HT1080 (cell line): ENCODE measurements at places on chromosomes 16 and 17. TPM values are rescaled to one million over a fixed set of nuclear protein-coding genes. Genes with fewer than 3 reads are reported as not detected.
A peak's percentile ranks its signal among the peaks of the same experiment; 100 is the strongest.

- DNase-seq: peak; percentile 29
Measured at GRCh38 chr17:14004927-14005620, 64.2 kb upstream of the COX10 start.

DNA sequence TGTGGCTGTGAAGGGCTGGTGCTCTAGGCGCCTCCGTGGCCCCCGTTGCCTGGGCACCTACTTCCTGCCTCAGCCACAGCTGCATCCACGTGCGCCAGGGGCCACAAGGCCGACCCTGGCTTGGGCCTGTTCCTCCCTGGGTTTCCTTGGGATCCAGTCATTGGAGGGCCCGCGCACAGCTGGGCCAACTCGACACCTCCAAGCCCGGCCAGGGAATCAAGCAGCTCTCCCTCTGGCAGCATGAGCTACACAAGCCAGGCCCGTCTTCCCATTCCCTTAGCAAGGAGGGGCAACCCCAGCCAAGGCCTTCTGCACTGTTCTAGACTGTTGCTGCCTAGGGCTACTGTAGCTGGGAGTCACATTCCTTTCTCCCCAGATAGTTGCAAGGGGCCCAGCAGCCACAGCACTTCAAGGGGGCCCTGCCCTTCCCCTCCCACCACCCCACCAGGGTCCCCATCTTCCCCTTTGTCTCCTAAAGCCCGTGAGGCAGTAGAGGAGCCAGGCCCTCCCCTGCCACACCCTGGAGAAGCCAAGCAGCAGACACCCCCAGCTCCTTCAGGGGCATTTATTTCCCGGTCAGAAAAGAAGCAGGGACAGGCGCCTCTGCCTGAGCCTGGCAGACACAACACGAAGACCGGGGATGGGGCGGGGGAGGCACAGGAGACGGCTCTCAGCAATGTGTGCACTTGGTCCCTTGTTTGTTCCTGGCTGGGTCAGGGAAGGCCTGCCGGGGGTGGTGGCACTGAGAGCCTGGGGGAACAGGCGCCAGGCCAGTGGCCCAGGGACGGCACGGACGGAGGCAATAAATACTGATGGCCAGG lies 3.8 kb downstream of the ARHGDIA start:
- DNase-seq: peak; percentile 59

GRCh38 chr17:67289181-67289876 lies 44.3 kb upstream of the HELZ start:
- no peak for DNase-seq

DNA sequence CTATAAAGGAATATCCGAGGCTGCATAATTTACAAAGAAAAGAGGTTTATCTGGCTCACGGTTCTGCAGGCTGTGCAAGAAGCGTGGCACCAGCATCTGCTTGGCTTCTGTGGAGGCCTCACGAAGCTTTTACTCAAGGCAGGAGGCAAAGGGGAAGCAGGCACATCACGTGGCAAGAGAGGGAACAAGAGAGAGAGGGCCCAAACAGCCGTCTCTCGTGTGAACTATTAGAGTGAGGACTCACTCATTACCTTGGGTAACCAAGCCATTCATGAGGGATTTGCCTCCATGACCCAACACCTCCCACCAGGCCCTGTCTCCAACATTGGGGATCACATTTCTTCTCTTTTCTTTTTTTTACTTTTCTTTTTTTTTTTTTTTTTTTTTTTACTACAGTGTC lies 7.5 kb upstream of the ALKBH5 start:
- no peak for DNase-seq

- no peak for DNase-seq
Measured at GRCh38 chr17:34598161-34598776, 18.9 kb downstream of the TMEM132E start.

DNA sequence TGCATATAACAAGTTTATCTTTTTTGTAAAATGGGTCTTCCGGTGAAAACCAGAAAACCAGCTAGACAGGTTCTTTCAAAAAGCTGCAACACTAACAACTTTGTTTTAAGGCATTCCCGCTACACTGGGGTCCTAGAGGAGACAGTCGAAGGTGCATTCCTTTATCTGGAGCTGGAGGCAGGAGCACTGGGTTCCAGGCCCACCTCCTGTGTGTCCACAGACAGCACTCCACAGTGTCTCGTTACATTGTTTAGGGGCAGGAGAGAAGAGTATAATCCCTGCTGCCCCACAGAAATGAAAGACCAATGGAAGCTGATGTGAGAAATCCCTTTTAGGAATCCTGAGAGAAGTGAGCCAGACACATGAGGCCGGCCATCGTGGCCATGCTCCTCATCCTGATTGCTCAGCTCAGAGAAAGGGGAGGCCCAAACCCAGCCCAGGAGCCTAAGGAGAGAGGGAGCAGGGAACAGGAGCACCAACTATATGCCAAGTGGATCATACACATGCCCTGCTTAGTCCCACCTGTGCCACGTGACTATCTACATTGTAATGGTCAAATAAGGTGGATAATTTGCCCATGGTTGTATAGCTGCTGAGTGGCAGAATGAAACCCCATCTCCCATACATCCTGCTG lies 59.5 kb downstream of the CCDC182 start:
- no peak for DNase-seq

DNA sequence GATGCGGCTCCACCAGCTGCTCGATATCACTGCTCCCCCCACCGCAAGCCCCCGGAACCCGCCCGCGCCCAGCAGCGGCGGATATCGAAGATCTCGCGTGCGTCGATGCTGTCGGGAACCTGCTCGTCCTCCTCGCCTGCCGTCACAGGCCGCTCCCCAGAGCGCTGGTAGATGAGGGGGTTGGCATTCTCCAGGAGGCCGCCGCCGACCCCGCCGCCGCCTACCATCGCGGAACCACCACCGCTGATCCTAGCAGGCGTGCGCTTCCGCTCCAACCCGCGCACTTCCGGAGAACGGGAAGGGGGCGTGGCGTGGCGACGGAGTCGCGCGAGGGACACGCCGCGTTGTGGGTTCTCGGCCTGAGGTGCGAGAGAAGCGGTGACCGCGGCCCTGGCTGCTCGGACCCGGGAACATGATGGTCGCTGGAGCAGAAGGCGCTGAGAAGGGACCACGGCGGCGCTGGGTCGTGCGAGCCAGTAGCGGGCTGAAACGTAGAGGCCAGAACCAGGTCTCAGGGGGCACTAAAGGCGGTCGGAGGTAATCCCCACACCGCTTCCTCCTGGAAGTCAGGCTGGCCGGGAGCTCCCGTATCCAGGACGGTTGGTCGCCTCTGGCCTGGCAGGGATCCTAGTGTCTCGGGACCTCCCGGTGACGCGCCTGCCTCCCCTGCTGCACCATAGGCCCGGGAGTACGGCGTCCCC lies at the start of gene CIAO2B:
Gene CIAO2B, minus strand, starts transcription at position 265 of the 701 bp plus-strand sequence. Its CDS starts 38 bp downstream, at position 227.
- DNase-seq: peak; percentile 80

- no peak for DNase-seq
Measured at GRCh38 chr16:66507731-66508239, 42.1 kb downstream of the TK2 start.

GRCh38 chr16:11350519-11350918 lies 5.3 kb downstream of the RMI2 start:
- DNase-seq: no peak

GRCh38 chr17:74295625-74296547 lies 21.9 kb downstream of the DNAI2 start:
- peak; percentile 3 for DNase-seq

ITGA3 gene
- total RNA-seq: 680 and 729 TPM in 2 replicates

CD7 gene
- not detected in 2 replicates for total RNA-seq
